Activated CD8-positive, alpha-beta memory T cell treated with anti-CD3 and anti-CD28 coated beads for 36 hours (primary cell): ENCODE measurements at places on chromosomes 12 and 14. TPM values are rescaled to one million over a fixed set of nuclear protein-coding genes. Genes with fewer than 3 reads are reported as not detected.

The KLRF1 gene
- total RNA-seq = not detected

The LRP1 gene
- total RNA-seq = 0.57 TPM

The TGM1 gene
- 2.6 TPM for total RNA-seq

The HIP1R gene
- total RNA-seq = 23.0 TPM

The FICD gene
- 4.5 TPM for total RNA-seq

The PCED1B gene
- total RNA-seq = 79.8 TPM

The RNF212B gene
- not detected for total RNA-seq

The RAB35 gene
- total RNA-seq = 71.2 TPM

The DAO gene
- total RNA-seq = not detected

The KLHL33 gene
- total RNA-seq = 0.06 TPM

The SLC41A2 gene
- total RNA-seq = 8.3 TPM

The ANKRD33 gene
- total RNA-seq = not detected

The TAC3 gene
- 0.27 TPM for total RNA-seq

The LBHD2 gene
- not detected for total RNA-seq

The DNAI7 gene
- total RNA-seq = 0.10 TPM

The KCNH3 gene
- total RNA-seq = 5.8 TPM

The KRT73 gene
- not detected for total RNA-seq

The GALC gene
- total RNA-seq = 10.7 TPM

The SPIC gene
- total RNA-seq = not detected

The STYK1 gene
- 1.2 TPM for total RNA-seq

The DCAF4 gene
- 24.0 TPM for total RNA-seq

The HOXC4 gene
- total RNA-seq = 1.0 TPM

The VPS37B gene
- 20.1 TPM for total RNA-seq

The KLRC4 gene
- 7.6 TPM for total RNA-seq

The FLRT2 gene
- total RNA-seq = not detected
